ENCODE measurements at places on chromosomes 5 and 9. TPM values are rescaled to one million over a fixed set of nuclear protein-coding genes. Genes with fewer than 3 reads are reported as not detected.

Gene GMCL2
- total RNA-seq, result not detected

Gene ECM2
- 4.3 TPM for total RNA-seq

Gene NME5
- 1.6 TPM for total RNA-seq

Gene IFNK
- not detected for total RNA-seq

Gene ADCY2
- total RNA-seq, result 0.65 TPM

Gene CRAT
- total RNA-seq, result 35.3 TPM

Gene SLC45A2
- total RNA-seq, result 0.14 TPM

Gene LECT2
- total RNA-seq, result not detected

Gene PTGS1
- 52.2 TPM for total RNA-seq

Gene KLF4
- total RNA-seq, result 16.8 TPM

Gene ATP6V1G1
- total RNA-seq, result 184 TPM

Gene PCDHGB2
- total RNA-seq, result 2.4 TPM

Gene PPP3R2
- not detected for total RNA-seq

Gene MAST4
- total RNA-seq, result 4.9 TPM

Gene CMBL
- total RNA-seq, result 11.2 TPM

Gene SLC35D2
- 17.2 TPM for total RNA-seq

Gene SUSD3
- 1.1 TPM for total RNA-seq

Gene CDC25C
- 1.1 TPM for total RNA-seq
